Activated T-helper 2 cell treated with anti-CD3 and anti-CD28 coated beads, Interferon-gamma antibody, Interleukin-2, Interleukin-4, amounts not matched to agents 10 μg/mL and 5 μg/mL and 100 μg/mL, durations not matched to agents 14 hours and 24 hours and 36 hours (primary cell): ENCODE measurements at places on chromosomes 12 and 14. TPM values are rescaled to one million over a fixed set of nuclear protein-coding genes. Genes with fewer than 3 reads are reported as not detected.

KLHL33 gene
- total RNA-seq, result 0.07 TPM in 1 of 2 replicates, not detected in the other

TRHDE gene
- total RNA-seq, result not detected in 2 replicates

SERPINA3 gene
- total RNA-seq, result not detected in 2 replicates

LUM gene
- not detected in 2 replicates for total RNA-seq

BEST3 gene
- not detected in 2 replicates for total RNA-seq

TAS2R8 gene
- total RNA-seq, result not detected in 2 replicates

ASCL1 gene
- not detected in 2 replicates for total RNA-seq

KRT3 gene
- not detected in 2 replicates for total RNA-seq

BDKRB1 gene
- not detected in 2 replicates for total RNA-seq

PROX2 gene
- total RNA-seq, result 0.05 and 0.34 TPM in 2 replicates

WSCD2 gene
- total RNA-seq, result not detected in 2 replicates

KCNH5 gene
- total RNA-seq, result not detected in 2 replicates

LMNTD1 gene
- total RNA-seq, result not detected in 2 replicates

POLE2 gene
- total RNA-seq, result 43.4 and 47.2 TPM in 2 replicates

ATP2B1 gene
- total RNA-seq, result 19.0 and 21.0 TPM in 2 replicates

HSPA2 gene
- total RNA-seq, result 6.6 and 7.1 TPM in 2 replicates

GRCh38 chr12:66235626-66236281 is 46.7 kb downstream of the IRAK3 start:
- peaks cover 44% of the 10 kb centered on the region for H3K27me3 ChIP-seq
- no peak overlapping the region for H3K27ac ChIP-seq
- peak overlapping the region; percentile 49 for H3K4me3 ChIP-seq
- peaks cover 4% of the 10 kb centered on the region for H3K4me1 ChIP-seq
- no peak for DNase-seq

GRCh38 chr14:64476438-64476837 is 11.1 kb downstream of the AKAP5 start:
- peaks cover 13% of the 10 kb centered on the region for H3K4me1 ChIP-seq
- no peak for DNase-seq
- H3K4me3 ChIP-seq, result no peak overlapping the region
- no peaks in the 10 kb centered on the region for H3K27me3 ChIP-seq

DNA sequence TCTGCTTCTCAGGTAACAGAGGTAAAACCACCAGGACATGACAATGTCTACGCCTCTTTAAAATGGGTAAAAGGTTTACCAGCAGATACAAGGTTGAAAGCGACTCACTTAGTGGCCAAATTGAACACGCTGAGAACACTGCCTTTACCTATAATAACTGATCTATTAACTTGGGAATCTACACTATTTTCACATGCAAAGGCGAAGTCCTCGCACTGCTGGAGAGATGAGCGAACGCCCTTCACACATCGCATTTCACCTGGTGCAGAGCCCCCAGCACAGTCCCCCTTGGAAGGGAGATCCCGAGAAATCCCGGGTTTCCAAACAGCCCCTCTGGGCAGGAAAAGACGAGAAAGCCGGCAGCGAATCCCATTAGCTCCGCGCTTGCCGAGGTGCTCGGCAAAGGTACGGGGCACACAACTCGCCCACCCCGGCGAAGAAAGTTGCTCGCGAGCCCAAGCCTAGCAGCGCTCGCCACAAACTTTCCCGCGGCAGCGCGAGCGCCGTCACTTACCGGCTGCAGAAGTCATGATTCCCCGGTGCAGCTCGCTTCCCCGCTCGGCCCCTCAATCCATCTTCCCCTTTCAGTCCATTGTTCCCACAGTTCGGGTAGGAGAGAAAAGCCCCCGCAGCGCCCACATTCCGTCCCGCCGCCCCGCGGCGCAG is 423 bp downstream of the FGD6 start:
- DNase-seq, result no peak
- H3K4me3 ChIP-seq, result peak overlapping the region; percentile 98
- peaks cover 13% of the 10 kb centered on the region for H3K27me3 ChIP-seq
- H3K36me3 ChIP-seq, result peaks cover 12% of the 10 kb centered on the region
- peak overlapping the region; percentile 35 for H3K27ac ChIP-seq

DNA sequence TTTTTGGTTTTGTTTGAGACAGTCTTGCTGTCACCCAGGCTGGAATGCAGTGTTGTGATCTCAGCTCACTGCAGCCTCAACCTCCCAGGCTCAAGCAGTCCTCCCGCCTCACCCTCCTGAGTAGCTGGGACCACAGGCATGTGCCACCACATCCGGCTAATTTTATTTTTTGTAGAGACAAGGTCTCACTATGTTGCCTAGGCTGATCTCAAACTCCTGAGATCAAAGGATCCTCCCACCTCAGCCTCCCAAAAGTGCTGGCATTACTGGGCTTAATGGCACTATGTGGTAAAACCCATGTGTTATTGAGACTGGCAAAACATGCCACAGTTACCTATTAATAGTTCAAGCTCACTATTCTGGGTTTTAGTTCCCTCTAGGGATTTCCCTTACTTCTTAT is 51.2 kb upstream of the KCNH3 start:
- H3K36me3 ChIP-seq, result no peaks in the 10 kb centered on the region
- no peaks in the 10 kb centered on the region for H3K27me3 ChIP-seq
- DNase-seq, result no peak
- H3K4me3 ChIP-seq, result no peak overlapping the region
- H3K27ac ChIP-seq, result no peak overlapping the region
- peaks cover 14% of the 10 kb centered on the region for H3K4me1 ChIP-seq

GRCh38 chr12:125552295-125552694 is 487.1 kb downstream of the AACS start:
- no peaks in the 10 kb centered on the region for H3K4me1 ChIP-seq
- no peak overlapping the region for H3K27ac ChIP-seq
- no peaks in the 10 kb centered on the region for H3K27me3 ChIP-seq
- H3K36me3 ChIP-seq, result no peaks in the 10 kb centered on the region
- DNase-seq, result no peak
- H3K4me3 ChIP-seq, result no peak overlapping the region

GRCh38 chr12:6979021-6979420 is 8.3 kb downstream of the EMG1 start:
- peaks cover 85% of the 10 kb centered on the region for H3K36me3 ChIP-seq
- DNase-seq, result no peak
- no peak overlapping the region for H3K27ac ChIP-seq
- no peaks in the 10 kb centered on the region for H3K27me3 ChIP-seq

GRCh38 chr14:32200368-32201192 is 1.3 kb upstream of the RNU6-7 start:
- H3K4me1 ChIP-seq, result peaks cover 33% of the 10 kb centered on the region
- H3K27me3 ChIP-seq, result peaks cover 6% of the 10 kb centered on the region
- peak overlapping the region; percentile 88 for H3K4me3 ChIP-seq
- H3K27ac ChIP-seq, result peak overlapping the region; percentile 97

GRCh38 chr14:22276913-22277816 is 311.9 kb downstream of the DAD1 start:
- H3K4me1 ChIP-seq, result peaks cover 2% of the 10 kb centered on the region
- H3K36me3 ChIP-seq, result no peaks in the 10 kb centered on the region
- no peaks in the 10 kb centered on the region for H3K27me3 ChIP-seq

DNA sequence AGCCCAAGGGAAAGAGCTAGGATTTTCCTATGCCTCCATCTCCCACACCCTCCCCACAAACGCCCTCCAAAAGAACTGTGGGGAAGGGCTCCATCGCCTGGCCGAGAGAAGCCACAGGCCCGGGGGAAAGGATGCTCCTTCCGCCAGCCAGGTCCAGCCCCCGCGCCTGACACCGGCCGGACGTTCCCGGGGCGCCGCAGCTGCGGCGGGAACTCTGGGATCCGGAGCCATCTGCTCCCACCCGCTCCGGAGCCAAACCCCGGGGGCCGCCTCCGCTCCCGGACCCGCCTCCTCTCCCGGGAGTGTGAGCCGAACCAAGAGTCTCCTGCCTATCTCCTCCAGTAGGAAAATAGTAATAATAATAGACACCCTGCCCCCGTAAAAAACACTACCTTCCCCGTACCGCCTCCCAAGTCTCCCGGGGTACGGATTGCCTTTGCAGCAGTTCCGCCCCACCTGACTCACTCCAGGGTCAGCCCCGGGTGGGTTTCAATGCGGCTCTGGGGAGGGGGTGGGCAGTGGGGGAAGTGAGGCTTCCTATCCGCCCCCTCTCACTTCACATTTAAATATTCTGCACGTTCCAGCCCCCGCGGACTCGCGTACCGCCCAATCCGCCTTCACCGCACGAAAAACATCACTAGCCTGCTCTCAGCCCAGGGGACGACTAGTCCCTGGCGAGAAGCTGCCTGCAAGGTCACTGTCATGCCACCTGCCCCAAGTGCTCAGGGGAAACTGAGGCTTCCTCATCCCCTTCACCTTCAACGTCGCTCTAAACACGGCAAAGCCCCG is 2.4 kb downstream of the AGAP2 start:
- no peak for DNase-seq
- H3K27me3 ChIP-seq, result no peaks in the 10 kb centered on the region
- H3K4me3 ChIP-seq, result no peak overlapping the region
- no peak overlapping the region for H3K27ac ChIP-seq
- H3K4me1 ChIP-seq, result peaks cover 21% of the 10 kb centered on the region

DNA sequence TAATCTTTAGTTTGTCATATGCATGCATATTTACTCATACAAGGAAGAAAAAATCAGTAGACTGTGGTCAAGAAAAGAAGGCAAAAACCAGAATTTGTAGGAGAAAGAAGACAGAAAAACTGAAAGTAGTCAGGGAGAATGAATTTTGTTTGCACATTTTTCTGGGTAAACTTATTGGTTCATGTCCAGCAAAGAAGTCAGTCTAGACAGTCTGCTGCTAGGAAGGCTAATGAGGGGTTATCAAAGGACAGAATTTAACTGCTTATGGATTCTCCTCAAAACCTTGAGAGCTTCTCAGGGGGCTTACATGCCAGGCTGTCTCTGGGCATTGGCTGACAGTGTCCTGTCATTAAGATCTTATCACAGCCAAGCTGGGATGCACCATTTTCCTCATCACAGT is 293.9 kb downstream of the RPAP3 start:
- no peaks in the 10 kb centered on the region for H3K27me3 ChIP-seq
- peaks cover 5% of the 10 kb centered on the region for H3K36me3 ChIP-seq
- no peak overlapping the region for H3K27ac ChIP-seq

DNA sequence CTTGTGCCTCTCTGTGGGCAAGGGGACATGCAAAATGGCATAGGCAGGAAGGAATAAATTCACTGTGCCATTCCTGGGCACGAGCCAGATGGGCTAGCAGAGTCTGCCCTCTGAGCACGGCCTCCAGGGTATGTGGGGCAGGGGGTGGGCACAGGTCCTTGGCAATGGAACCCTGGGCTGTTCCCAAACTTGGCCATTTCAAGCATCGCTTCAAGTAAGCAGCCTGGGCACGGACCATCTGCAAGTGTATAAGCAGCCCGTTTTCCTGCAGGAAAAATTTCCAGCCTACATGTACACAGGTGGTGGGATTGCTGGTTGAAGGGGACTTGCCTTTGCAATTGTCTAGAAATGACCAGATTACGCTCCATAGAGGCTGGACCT is 40.3 kb downstream of the CCDC85C start:
- H3K27ac ChIP-seq, result no peak overlapping the region
- H3K27me3 ChIP-seq, result no peaks in the 10 kb centered on the region
- no peaks in the 10 kb centered on the region for H3K36me3 ChIP-seq
- no peak overlapping the region for H3K4me3 ChIP-seq
- no peak for DNase-seq
- peaks cover 1% of the 10 kb centered on the region for H3K4me1 ChIP-seq

- H3K4me1 ChIP-seq, result no peaks in the 10 kb centered on the region
- DNase-seq, result no peak
- no peaks in the 10 kb centered on the region for H3K27me3 ChIP-seq
- H3K36me3 ChIP-seq, result no peaks in the 10 kb centered on the region
- H3K4me3 ChIP-seq, result no peak overlapping the region
- no peak overlapping the region for H3K27ac ChIP-seq
Observed at GRCh38 chr14:37116933-37117849, 55.2 kb downstream of the SLC25A21 start.

DNA sequence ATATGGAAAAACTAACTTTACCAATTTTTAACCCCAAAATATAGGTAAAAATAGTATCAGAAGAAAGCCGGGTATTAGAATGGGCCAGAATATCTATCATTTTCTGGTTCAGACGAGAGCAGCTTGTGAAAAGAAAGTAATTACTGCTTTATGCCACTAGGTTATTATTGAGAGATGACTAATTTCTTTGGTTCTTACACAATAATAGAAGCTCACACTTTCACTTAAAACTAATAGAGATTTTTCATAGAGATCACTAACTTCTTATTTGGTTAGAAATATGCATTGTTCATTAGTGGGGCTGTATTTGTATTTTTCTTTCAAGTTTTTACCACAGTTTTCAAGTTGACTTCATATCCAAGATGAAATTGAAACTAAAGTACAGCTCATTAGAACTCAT is 1241.2 kb upstream of the FLRT2 start:
- no peaks in the 10 kb centered on the region for H3K27me3 ChIP-seq
- no peak overlapping the region for H3K4me3 ChIP-seq
- H3K27ac ChIP-seq, result no peak overlapping the region

DNA sequence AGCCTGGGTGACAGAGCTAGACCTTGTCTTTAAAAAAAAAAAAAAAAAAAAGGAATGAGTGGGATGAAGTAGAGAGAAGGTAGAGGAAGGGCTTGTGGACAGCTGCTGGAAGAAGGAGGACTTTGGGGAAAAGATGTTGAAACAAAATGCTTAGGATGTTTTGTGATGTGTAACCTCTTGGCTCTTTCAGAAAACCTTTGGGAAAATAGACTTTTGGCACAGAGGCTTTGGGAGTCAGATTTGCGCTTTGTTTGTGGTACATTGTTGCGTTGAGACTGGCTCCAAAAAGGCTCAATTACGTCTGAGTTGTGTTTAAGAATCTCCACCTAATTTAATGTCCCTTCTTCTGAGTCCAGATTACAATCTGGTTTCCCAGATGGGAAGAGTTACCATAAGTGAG is 32.9 kb upstream of the SPTLC2 start:
- no peaks in the 10 kb centered on the region for H3K27me3 ChIP-seq
- peaks cover 3% of the 10 kb centered on the region for H3K4me1 ChIP-seq
- no peak for DNase-seq
- H3K36me3 ChIP-seq, result no peaks in the 10 kb centered on the region
- H3K4me3 ChIP-seq, result no peak overlapping the region
- no peak overlapping the region for H3K27ac ChIP-seq

DNA sequence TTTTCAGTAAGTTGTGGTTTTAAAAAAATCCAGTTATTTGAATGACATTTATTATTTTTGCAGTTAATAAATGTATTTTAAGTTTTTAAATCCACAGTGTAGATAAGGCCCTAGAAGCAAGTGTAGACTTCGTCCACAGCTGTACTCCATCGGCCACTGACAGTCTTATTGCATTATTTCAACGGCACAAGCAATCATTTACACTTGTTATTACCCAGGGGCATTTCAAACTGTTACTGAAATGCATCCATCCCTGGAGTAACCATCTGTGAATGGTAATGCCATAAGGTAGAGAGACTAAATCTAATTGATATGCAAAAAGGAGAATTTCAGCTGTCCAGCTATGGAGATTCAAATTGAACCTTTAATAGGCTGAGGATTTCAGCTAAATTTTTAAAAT is 48.4 kb downstream of the BICD1 start:
- no peak overlapping the region for H3K27ac ChIP-seq
- no peaks in the 10 kb centered on the region for H3K36me3 ChIP-seq
- H3K4me3 ChIP-seq, result no peak overlapping the region
- H3K4me1 ChIP-seq, result no peaks in the 10 kb centered on the region
- DNase-seq, result no peak

- no peaks in the 10 kb centered on the region for H3K36me3 ChIP-seq
- H3K27me3 ChIP-seq, result no peaks in the 10 kb centered on the region
- no peaks in the 10 kb centered on the region for H3K4me1 ChIP-seq
- H3K4me3 ChIP-seq, result no peak overlapping the region
Observed at GRCh38 chr12:70031046-70031445, 206.0 kb downstream of the MYRFL start.

GRCh38 chr12:14403711-14404196 is 38.3 kb downstream of the ATF7IP start:
- H3K27me3 ChIP-seq, result no peaks in the 10 kb centered on the region
- H3K27ac ChIP-seq, result peak overlapping the region; percentile 67
- peaks cover 61% of the 10 kb centered on the region for H3K36me3 ChIP-seq
- DNase-seq, result no peak
- H3K4me1 ChIP-seq, result peaks cover 57% of the 10 kb centered on the region
